RWPE2 (cell line): ENCODE measurements at places on chromosomes 16 and 17.
A peak's percentile ranks its signal among the peaks of the same experiment; 100 is the strongest.

GRCh38 chr16:17548825-17549224 is 78.1 kb upstream of the XYLT1 start:
- H3K36me3 ChIP-seq = no peaks in the 10 kb centered on the region
- H3K4me1 ChIP-seq = peaks cover 27% of the 10 kb centered on the region
- no peak for DNase-seq
- no peak overlapping the region for H3K27ac ChIP-seq
- no peaks in the 10 kb centered on the region for H3K27me3 ChIP-seq
- no peak overlapping the region for H3K4me3 ChIP-seq

DNA sequence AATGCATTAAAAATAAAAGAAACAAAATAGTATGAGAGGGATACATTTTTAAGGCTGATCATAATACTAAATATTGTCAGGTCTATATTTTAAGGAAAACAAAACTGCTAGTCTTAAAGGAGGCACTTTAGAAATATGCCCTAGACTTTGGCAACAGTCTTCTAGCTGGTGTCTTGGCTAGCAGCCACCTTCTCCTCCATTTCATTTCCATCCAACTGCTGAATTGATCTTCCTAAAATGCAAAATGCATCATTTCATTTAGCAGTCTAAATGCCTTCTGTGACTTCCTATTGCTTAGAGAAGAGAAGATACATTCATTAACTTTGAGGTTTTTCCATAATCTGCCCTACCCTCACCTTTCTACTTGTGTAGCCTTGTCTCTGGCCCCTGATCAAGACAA is 1404.1 kb downstream of the CDH11 start:
- no peak for DNase-seq
- H3K36me3 ChIP-seq = no peaks in the 10 kb centered on the region
- no peaks in the 10 kb centered on the region for H3K27me3 ChIP-seq
- H3K27ac ChIP-seq = no peak overlapping the region
- no peaks in the 10 kb centered on the region for H3K4me1 ChIP-seq
- no peak overlapping the region for H3K4me3 ChIP-seq

DNA sequence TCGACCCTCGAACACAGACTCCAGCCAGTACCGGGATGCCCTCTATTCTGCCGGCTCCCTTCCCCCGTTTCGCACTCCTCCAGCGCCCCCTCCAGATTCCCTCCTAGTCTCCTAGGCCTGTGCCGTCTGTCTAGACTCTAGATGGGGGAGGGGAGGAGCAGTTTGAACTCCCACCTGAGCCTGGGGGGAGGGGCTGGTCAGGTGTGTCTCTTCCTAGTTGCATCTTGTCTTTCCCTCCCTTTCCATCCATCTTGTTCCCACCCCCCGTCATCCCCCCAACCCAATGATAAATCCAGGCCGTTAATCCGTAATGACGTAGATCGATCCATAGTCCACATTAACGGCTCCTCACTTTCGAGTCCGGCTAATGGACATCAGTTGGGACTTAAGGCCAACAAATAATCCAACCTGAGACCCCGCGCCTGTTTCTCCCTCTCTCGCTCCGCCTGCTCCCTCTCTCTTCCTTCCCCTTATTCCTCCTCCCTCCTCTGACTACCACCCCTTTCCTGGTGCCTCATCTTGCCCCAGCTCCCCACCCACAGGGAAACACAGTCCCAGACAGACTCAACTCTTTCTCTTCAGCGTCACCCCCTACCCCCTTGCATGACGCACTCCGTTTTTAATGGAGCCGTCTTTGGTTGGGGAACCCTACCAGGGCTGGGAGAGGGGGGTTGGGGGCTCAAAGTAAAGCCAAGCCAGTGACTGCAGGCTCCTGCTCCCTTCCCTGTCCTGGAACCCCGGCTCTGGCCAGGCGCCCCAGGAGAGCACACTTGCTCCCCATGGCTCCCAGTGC is 3.4 kb upstream of the HOXB5 start:
- no peak overlapping the region for H3K27ac ChIP-seq
- no peaks in the 10 kb centered on the region for H3K27me3 ChIP-seq
- H3K4me3 ChIP-seq = peak overlapping the region; percentile 38
- peaks cover 4% of the 10 kb centered on the region for H3K4me1 ChIP-seq
- DNase-seq = no peak

- H3K4me1 ChIP-seq = no peaks in the 10 kb centered on the region
- no peaks in the 10 kb centered on the region for H3K36me3 ChIP-seq
- H3K27ac ChIP-seq = no peak overlapping the region
- no peak for DNase-seq
Measured at GRCh38 chr16:20289571-20289970, 37.7 kb downstream of the GP2 start.

GRCh38 chr17:27633312-27634025 is 2.5 kb downstream of the LGALS9 start:
- no peaks in the 10 kb centered on the region for H3K4me1 ChIP-seq
- no peaks in the 10 kb centered on the region for H3K27me3 ChIP-seq
- H3K27ac ChIP-seq = no peak overlapping the region

DNA sequence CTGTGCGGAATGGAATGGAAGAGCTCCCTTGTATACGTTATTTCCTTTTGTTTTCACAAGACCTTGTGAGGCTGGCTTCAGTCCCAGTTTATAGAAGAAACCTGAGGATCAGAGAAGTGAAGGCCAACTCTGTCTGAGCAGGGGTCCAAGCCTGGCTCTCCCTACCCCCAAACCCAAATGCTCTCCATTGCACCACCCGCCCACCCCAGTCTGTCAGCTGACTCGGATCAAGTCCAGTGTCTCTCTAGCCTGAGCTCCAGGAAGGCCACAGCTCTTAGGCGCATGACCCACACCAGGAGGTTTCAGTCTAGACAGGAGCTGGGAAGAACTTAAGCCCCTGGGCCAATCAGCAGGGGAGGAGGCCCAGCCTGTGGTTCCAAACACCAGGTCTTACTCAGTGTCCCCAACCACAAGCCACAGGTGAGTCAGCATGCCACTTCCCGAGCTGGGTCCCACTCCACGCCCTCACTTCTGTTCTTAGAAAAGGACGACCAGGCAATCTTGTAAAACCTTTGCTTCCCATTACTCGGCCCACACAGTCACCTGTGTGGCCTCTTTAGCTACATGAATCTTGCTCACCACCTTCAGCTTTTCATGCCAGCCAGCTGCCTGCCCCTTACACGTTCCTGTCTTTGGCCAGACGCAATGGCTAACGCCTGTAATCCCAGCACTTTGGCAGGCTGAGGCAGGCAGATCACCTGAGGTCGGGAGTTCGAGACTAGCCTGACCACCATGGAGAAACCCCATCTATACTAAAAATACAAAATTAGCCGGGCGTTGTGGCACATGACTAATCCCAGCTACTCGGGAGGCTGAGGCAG is 27.8 kb downstream of the TK2 start:
- H3K36me3 ChIP-seq = peaks cover 18% of the 10 kb centered on the region
- H3K4me1 ChIP-seq = peaks cover 27% of the 10 kb centered on the region

- H3K27me3 ChIP-seq = peaks cover 9% of the 10 kb centered on the region
- H3K27ac ChIP-seq = no peak overlapping the region
- H3K4me1 ChIP-seq = peaks cover 2% of the 10 kb centered on the region
- no peaks in the 10 kb centered on the region for H3K36me3 ChIP-seq
- H3K4me3 ChIP-seq = no peak overlapping the region
Measured at GRCh38 chr17:70892527-70892926, 723.2 kb downstream of the KCNJ2 start.

DNA sequence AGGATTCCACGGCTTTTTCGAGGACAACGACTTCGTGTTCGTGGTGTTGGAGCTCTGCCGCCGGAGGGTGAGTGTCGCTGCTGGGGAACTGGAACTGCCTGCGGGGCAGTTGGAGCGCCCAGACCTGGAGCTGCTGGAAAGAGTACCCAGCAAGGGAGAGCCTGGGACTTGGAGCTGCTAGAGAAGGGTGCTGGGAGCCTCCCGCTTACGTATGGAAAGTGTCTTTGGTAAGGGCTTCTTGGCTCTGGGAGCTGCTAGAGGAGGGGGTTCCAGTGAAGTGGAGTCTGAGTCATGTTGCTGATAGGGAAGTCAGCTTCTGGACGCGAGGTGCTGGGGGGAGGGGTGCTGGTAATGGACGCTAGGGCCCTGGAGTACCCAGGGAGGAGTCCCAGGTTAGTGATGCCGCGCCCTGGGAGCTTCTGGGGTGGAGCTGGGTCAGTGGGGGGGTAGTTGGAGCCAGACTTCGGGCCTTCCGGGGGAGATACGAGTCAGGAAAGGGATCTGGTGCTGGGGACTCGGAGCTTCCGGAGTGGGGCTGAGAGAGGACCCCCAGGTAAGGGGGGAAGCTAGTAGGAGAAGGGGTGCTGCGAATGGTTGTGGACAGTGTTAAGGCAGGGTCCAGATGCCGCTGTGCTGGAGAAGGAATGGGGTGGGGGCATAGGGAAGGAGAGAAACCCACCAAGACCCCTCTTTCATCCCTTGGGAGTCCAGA is 741 bp downstream of the PLK1 start:
- peaks cover 46% of the 10 kb centered on the region for H3K36me3 ChIP-seq
- H3K4me3 ChIP-seq = peak overlapping the region; percentile 52
- peak; percentile 66 for DNase-seq
- peaks cover 6% of the 10 kb centered on the region for H3K4me1 ChIP-seq
- peak overlapping the region; percentile 68 for H3K27ac ChIP-seq

DNA sequence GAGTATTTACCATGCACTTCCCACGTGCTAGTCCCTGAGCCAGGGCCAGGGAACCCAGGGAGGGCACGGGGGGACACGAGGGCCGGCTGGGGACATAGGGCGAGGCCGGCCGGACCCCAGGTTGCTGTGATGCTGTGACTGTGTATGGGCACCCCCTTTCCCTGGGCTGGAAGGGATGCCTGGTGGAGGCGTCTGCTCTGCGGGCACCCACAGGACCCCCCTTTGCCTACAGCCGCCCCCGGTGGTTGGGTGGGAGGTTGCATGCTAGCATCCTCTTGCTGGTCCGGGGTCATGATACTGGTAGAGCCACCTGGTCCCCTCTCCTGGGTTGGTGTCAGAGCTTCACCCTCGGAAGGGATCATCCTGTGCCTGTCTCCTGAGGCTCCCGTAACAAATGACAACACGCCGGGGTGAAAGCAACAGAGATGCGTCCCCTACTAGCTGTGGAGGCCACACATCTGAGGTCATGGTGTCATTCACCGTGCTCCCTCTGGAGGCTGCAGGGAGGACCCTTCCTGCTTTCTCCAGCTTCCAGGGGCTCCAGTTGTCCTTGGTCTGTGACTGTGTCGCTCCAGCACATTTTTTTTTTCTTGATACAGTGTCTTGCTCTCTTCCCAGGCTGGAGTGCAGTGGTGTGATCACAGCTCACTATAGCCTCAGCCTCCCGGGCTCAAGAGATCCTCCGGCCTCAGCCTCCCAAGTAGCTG is 3.1 kb upstream of the CIAO3 start:
- no peak overlapping the region for H3K4me3 ChIP-seq
- no peak overlapping the region for H3K27ac ChIP-seq
- peaks cover 3% of the 10 kb centered on the region for H3K4me1 ChIP-seq
- no peaks in the 10 kb centered on the region for H3K27me3 ChIP-seq
- peaks cover 4% of the 10 kb centered on the region; the same call in 1 of the 2 replicates for H3K36me3 ChIP-seq
- DNase-seq = no peak

DNA sequence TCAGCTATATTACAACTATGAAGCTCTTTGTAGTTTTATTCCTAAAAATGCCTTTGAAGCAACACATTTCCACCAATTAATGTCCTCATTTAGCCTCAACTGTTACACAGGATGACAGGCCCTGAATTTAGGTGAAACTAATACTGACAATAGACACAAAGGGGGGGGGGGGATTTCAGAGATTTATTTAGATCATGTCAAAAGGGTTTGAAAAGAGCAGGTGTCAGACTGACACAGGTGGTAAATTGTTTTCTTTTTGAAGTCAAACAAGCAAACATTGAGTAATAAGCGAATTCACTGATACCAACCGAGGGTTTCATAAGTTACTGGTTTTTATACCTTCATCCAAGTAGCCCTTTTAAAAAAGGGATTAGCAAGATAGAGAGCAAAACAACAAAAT is 40.8 kb downstream of the KANSL1 start:
- no peak overlapping the region for H3K4me3 ChIP-seq
- H3K36me3 ChIP-seq = peaks cover 28% of the 10 kb centered on the region
- peaks cover 21% of the 10 kb centered on the region for H3K4me1 ChIP-seq
- no peak overlapping the region for H3K27ac ChIP-seq

DNA sequence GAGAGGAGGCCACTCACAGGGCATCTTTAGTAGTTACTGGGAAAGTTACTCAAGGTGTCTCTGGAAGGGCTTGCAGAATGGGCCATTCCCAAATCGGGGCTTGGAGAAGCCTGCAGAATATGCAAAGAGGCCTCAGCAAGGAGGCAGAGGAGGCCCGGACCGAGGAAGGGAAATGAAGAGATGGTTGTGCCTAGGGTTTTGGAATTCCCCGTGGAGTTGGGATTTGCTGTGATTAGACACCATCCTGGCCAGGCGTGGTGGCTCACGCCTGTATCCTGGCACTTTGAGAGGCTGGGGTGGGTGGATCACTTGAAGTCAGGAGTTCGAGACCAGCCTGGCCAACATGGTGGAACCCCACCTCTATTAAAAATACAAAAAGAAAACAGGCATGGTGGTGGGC is 193.0 kb downstream of the IRF8 start:
- peaks cover 4% of the 10 kb centered on the region for H3K27me3 ChIP-seq
- H3K4me1 ChIP-seq = no peaks in the 10 kb centered on the region
- no peak overlapping the region for H3K4me3 ChIP-seq
- peak; percentile 20 for DNase-seq
- no peak overlapping the region for H3K27ac ChIP-seq

GRCh38 chr16:53805113-53805512 is 101.2 kb downstream of the FTO start:
- DNase-seq = no peak
- no peak overlapping the region for H3K27ac ChIP-seq
- no peaks in the 10 kb centered on the region for H3K27me3 ChIP-seq
- no peak overlapping the region for H3K4me3 ChIP-seq

DNA sequence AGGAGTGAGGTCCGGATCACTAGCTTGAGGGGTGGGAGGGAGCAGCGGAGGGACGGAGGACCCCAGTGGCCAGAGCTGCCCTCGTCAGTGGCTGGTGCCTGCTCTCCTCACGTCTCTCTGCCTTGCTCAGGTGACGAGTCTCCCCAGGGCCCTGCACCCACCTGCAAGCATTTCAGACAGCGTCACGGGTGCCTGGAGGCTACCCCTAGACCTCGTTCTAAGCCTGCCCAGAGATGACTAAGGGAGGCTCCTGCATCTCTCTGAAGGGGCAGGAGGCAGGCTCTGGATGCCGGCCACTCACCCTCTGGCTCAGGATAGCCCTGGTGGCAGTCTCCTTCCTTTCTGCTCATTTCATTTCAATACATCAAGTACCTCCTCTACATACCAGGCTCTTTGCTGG is 68.8 kb downstream of the MRC2 start:
- no peaks in the 10 kb centered on the region for H3K27me3 ChIP-seq
- no peak overlapping the region for H3K27ac ChIP-seq
- H3K36me3 ChIP-seq = no peaks in the 10 kb centered on the region
- no peak overlapping the region for H3K4me3 ChIP-seq
- DNase-seq = no peak
